Stimulated activated CD4-positive, alpha-beta T cell treated with anti-CD3 and anti-CD28 coated beads, Interleukin-12 subunit alpha, Interleukin-12 subunit beta, amount 100 ng/mL, for 48 hours (primary cell): ENCODE measurements at places on chromosomes 3 and 15.

DNA sequence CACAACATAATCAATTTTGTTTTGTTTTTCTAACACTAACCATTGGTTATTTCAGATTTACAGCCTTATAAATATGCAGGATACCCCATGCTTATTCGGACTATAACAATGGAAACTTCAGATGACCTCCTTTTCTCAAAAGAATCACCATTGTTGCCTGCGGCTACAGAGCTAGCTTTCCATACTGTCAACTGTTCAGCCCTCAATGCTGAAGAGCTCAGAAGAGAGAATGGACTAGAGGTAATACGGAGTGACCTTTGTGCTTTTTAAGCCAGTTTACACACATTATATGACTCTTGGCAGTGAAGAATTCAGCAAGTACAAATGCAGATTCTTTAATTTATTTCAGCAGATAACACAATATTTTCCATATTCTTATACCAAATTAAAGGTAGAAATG, 81.8 kb downstream of the DNAJC13 start:
- DNase-seq = no peak

- no peak for DNase-seq
These were observed 193.9 kb downstream of the DTWD1 start for GRCh38 chr15:49814709-49815108.

DNA sequence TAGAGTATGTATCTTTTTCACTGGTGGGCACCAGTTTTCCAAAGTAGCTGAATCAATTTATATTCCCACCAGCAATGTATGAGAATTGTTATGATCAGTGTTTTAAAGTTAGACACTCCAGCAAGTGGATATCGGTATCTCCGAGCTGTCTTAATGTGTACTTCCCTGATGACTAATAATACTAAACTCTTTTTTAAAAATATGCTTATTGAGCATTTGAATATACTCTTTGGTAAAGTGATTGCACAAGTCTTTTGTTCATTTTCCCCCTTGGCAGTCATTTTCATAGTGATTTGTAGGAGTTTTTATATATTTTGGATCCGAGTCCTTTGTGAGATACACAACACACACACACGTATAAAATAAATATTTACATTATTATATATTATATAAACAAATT, 12.5 kb upstream of the FEM1B start:
- DNase-seq = no peak

GRCh38 chr3:69745505-69745904, 6.2 kb downstream of the MITF start:
- no peak for DNase-seq

DNA sequence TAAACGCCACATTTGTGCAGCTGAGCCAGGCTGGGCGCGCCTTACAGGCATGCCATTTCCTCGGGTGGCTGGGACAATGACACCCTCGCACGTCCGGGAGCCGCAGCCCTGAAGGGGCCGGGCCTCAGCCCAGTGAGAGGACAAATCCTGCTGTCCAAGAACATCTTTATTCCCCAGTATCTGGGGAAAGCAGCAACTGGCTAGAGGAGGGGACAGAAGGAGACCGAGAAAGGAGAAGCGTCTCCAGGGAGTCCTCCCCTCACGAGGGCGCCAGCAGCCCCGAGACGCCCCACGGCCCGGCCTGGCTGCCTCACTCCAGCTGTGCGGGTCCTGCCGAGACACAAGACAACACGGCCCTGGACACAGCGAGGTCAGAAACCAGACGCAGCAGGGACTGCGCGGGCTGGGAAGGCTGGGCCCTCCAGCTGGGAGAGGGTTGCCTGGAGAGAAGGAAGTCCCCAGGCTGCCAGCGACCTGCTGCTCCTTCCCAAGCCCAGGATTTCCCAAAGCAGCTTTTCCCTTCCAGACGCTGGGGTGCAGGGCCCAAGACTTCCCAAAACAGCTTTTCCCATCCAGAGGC, 130.2 kb downstream of the CHSY1 start:
- DNase-seq = no peak

GRCh38 chr3:150410311-150411105, 2.4 kb downstream of the TSC22D2 start:
- DNase-seq = no peak

DNA sequence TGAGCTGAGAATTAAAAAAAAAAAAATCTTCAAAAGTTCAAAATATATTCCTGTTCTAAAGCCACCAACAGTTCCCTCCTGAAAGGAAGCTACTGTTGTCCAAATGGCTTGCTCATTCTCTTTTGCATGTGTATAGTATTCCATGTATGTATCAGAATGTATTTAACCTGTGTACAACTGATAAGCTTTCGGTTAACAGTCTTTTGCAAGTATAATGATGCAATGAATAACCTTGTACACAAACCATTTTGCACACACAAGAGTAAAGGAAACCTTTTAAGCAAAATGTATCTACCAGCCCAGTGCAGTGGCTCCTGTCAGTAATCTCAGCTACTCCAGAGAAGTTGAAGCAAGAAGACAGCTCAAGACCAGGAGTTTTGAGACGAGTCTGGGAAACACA, 32.6 kb downstream of the TOPBP1 start:
- DNase-seq = no peak

DNA sequence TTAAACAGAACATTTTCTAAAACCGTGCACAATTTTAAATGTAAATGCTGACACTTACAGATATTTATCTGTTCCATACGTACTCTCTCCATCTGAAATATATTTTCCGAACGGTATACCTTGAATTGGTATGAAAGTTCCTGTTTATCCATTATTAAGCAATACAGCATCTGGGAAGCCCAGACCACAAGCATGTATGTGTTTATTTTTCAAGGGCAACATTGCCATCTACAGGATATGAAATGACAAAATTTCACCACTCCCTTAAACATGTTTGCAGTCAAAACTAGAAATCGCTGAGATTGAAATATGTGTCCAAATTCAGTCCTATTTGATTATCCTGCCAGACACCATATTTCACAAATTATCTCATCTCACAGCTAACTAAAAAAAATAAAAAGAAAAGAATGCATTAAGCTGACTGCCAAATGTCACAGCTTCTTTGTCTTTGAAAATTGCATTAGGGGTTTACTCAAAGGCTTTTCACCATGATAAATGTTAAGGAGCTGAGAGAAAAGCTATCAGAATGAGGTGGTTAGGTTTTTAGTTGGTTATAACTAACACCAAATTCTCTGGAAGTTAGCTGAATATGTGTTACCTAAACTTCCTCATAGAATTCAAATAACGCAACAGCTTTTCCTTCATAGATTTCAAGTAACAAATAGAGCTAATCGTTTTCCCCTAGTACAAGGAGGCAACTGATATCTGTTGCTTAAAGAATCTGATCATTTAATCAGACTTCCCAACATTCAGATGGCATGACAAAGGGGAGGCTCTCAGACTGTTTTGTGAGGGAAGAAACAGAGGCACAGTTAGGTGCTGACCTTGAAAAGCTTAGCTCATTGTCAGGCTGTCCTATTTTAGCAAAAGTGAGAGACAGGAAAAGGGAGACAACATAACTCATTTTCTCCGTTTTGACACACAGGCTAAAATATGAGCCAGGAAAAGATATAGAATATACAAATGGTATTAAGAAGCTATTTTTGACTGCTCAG, 533.1 kb downstream of the TBL1XR1 start:
- DNase-seq = no peak
